ENCODE measurements at places on chromosomes 1 and 21.

DNA sequence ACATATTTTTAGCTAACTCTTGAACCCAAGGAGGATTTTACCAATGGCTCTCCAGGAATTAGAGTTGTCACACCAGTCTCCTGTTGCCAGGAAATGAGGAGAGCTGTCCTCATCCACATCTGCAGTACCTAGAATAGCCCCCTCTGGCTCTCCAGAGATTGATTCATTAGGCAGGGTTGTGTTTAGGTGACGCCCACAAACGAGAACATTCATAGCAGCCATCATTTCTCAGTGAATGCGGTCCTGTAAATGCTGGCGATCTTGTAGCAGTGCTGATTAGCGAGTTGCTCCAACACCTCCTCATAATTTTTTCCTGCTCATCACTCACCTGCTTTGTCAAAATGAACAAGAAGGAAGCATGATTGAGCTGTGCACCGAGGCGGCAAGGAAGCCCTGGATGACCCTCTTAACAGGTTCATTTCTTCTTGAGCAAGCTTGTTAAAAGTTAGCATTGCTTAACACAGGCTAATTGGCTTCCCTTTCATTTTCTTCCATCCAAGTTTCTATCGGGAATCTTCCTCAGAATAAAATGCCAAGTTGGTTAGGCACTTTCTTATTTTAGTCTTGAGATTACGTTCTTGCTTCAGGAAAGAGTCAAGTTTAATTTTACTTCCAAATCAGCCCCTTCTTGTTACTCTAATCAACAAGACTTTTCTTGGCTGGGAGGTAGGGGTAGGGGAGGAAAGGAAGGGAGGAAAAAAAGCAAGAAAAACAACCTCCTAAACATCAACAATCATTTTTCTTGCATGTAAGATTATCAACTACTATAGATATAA lies 16.5 kb upstream of the KLHDC8A start:
- no peak for DNase-seq

DNA sequence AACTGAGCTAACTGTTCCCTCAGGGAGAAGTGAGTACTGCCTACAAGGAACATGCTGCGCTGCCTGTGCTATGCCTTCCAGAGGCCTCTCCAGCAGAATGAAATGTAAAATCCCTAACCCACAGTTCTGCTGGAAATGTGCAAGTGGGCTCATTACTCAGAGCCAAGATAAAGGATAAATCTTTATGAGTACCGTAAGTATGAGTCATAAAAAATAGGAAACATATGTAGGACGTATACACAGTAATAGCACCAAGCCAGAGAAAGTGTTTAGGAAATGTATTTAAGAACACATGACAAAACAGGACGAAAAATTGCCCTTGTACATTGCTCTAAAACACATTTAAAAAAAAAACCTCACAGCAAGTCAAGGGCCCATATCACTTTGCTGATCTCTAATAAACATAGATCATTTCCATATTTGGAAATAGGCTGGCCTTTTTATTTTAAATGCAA lies 104.6 kb downstream of the TGFBR3 start:
- DNase-seq = no peak

GRCh38 chr1:31295874-31296485 lies 608 bp downstream of the SNRNP40 start:
- DNase-seq = no peak

DNA sequence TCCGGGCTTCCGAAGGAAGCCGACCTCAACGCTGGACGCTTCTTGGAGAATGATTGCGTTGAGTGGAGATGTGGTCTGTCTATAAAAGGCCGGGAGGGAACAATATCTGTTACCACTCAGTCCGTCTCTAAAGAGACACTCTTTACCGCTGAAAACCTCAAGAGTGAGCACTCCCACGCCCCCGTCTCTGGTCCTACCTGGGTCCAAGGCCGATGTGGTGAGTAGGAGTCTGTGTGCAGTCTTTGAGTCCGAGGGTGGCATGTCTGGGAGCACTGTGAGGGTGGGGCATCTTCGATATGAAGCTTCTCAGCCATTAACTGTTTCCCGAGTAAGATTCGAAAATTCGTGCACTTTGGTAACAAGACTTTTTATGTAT lies 576 bp downstream of the ZFP69 start:
- DNase-seq = peak; percentile 26

DNA sequence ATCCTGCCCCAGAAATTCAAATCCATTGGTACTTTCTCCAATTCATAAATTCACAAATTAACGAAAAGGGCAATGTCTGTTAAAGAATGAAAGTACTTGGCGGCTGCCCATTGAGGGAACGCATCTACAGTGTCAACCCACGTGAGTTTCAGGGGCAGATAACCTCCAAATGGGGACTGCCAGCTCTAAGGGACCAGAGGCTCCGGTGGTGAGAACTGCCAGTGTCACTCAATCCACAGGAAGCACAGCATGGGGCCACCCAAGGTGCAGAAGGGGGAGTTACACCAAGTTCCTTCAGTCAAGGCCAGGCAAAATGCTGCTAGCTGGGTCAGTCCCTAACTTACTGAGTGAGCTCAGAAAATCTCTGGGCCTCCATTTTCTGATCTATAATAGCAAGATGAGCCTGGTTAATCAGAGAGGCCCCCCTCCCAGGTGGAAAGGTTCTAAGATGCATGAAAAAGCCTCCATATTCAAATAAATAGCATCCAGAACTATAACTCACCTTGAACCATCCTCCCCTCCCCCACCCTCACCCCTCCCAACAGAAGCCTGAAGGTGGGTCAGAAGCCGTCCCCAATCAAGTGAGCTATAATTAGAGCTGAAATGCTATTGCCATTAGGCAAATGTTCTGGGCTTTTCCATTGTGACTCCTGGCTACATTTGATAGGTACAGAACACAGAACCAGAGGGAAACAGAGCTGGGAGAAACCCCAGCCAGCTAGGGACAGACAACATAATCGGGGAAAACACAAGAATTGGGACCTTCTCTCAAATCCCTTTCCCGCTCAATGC lies 41.7 kb downstream of the LRP8 start:
- no peak for DNase-seq

DNA sequence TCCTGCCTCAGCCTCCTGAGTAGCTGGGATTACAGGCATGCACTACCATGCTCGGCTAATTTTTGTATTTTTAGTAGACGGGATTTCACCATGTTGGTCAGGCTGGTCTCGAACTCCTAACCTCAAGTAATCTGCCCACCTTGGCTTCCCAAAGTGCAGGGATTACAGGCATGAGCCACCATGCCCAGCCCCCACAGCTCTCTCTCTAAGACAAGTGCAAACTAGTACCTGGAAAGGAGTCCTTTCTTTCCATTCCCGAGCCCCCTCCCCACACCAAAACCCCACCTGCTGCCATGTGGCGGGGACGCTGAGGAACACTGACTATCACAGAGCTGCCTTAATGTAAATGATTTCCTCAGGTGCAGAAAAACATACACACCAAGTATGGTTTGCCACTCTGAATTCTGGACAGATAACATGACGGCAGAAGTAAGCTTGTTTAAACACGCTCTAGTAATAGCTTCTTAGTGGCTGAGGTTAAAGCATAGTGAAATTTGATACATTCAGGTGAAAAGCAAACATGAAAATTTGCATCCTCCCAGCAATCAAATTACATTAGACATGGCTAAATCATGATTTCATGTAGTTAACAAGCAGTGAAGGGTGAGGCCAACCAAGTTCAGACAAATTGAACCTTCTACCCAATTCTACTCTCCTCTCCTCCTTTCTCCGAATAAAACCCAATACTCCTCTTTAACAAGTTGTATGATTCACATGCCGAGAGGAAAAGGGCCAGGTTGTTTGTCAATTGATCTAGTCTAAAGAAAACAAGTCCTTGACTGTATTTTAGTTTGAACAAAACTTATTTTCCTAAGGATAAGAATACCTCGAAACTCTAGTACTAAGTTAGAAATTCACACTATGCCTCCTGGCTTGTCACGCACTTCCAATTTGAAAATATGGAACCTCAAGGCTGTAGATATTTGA lies 19.8 kb downstream of the ERRFI1 start:
- no peak for DNase-seq

- DNase-seq = no peak
These were observed 49.1 kb downstream of the EBNA1BP2 start for GRCh38 chr1:43123031-43123430.

- DNase-seq = no peak
These were observed 21.8 kb downstream of the CNIH3 start for GRCh38 chr1:224637936-224638335.

DNA sequence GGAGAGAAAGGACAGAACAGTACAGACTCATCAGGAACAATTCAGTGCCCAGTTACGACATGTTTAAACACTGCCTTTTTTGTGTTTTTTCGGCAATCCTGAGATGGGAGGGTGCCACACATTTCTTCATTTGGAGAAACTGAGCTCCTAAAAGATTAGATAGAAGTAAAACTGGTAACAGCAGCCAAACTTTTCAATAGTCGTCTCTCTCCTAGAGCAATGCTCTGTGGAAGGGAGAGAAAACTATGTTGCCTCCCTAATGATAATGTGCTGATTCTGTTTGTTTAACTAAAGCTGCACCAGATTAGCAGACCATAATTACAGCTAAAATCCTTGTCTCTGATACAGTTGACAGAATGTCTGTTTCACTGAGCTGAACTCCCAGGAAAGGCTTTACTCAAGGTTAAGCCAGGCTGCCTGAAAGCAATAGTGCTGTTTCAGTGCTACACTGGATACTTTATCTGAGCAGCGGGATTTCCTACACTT lies 76.2 kb upstream of the CXADR start:
- no peak for DNase-seq

DNA sequence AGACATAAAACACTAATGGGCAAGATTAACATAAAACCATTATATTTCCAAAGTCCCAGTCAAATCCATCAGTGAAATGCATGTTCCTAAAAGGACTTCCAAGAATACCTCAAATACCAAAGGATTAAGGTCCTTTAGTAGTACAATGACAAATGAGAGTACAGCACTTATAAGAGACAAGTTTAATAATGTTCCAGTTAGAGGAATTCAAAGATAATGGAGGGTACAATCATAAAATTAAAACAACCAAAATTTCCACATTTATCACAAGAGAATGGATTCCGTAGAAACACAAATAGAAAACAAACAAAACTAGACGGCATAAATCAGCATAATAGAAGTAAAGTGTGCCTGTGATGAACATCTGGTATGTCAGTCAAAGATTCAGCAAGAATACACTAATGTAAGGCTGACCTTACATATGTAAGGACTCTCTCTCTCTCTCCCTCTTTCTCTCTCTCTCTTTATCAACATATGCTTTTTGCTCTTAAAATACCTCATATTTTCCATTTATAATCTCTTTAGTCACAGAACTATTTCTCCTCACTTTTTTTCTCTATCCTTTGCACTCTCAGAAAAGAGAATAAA lies 32.8 kb upstream of the C1orf53 start:
- DNase-seq = no peak

DNA sequence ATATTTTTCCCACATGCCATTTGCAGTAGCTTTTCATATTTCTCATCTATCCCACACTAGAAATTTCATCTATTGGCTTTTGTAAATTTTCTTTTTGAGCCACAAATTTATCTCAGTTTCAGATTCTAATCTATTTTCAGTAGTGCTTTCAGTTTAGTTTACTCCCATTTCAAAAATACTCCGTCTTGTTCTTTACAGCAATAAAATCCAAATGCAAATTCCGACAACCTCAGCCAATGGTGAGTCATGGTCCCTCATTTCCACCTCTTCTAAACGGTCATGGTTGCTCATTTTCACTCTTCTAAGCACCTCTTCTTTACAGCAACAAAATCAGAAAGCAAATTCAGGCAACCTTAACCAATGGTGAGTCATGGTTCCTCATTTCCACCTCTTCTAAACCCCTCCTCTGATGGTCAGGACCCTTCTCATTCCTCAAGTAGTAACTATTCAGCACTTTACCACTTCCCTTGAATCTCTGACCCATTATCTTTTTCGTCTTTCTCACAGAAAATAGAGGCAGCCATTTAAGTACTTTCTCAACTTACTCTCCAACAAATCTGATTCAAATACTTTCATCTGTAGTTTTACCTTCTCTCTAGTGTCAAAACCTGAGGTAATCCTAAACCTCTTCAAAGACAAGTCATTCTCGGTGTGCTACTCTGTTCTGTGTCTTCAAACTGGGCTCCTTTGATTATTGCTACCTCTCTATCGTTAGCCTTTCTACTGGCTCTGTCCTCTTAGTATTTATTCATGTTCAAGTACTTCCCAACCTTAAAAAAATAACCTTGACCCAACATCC lies 34.4 kb downstream of the C21orf91 start:
- DNase-seq = no peak

GRCh38 chr1:181180407-181181031 lies 92.0 kb downstream of the IER5 start:
- no peak for DNase-seq

- no peak for DNase-seq
These were observed 72.4 kb upstream of the KCND3 start for GRCh38 chr1:112061901-112062320.

DNA sequence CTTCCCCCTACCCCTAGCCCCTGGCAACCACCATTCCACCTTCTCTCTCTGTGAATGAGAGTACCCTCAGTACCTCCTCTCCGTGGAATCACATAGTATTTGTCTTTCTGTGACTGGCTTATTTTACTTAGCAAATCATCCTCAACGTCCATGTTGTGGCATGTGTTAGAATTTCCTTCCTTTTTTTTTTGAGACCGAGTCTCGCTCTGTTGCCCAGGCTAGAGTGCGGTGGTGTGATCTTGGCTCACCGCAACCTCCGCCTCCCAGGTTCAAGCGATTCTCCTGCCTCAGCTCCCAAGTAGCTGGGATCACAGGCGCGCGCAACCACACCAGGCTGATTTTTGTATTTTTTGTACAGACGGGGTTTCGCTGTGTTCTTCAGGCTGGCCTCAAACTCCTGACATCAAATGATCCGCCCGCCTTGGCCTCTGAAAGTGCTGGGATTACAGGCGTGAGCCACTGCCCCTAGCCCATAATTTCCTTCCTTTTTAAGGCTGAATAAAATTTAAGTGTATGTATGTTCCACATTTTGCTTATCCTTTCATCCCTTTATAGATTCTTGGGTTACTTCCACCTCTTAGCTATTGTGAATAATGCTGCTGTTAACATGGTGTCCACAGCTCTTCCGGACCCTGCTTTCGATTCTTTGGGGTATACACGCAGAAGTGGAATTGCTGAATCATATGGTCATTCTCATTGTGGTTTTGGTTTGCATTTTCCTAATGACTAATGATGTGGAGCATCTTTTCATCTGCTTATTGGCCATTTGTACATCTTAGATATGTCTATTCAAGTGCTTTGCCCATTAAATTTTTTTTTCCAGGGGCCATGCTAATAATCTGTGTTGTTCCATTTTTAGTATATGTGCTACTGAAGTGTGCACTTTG lies 32.3 kb downstream of the ERRFI1 start:
- DNase-seq = no peak

All from AG08396 (cell line).